A673 (cell line): ENCODE measurements at places on chromosomes 5 and 9.

DNA sequence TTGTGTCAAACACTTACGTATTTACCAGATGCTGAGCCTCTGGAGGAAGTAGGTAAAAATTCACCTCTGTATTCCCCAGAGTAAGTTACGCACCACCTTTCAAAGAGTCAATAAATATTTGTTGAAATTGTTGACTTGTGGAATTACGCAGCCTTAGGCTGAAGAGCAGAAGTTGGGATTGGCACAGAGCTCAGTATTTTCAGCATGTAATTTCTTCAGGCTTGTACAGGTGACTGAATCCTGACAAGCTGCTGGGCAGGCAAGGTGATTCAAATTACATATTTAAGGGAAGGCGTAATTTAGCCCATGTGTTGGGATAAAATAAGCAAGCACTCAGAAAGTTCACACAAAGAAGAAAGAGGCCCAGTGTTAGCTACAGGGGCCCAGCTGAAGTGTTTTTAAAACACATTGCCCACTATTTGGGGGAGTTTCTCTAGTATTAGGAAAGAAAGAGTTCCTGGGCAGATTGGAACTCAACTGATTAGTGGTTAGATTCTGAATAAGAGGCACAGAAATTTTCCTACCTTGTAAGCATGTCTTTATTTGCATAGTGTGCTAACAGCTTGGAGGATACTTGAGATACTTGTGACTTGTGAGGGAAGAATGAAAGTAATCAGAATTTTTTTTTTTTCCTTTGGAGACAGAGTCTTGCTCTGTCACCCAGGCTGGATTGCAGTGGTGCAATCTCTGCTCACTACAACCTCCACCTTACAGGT, 165.3 kb upstream of the FBXL7 start:
- no peak for DNase-seq

- peak; percentile 21 for DNase-seq
Measured at GRCh38 chr9:36101916-36102741, 34.4 kb upstream of the GLIPR2 start.

DNA sequence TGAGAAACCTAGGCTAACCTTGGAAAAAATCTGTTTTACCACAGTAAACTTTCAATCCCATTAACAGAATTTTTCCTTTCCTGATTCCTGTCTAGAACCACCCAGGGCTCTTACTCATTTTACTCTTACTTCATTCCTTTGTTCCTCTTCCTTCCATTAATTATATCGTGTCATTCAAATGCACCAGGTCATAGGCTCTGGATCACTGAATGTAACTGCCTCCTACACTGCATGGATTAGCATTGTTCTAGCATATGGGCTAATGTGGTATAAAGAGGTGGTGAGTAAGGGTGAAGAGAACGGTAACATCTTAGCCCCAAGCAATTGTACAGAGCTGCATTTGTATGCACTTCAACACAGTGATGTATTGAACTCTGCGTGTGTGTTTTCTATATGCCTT, 49.5 kb upstream of the SPINK5 start:
- DNase-seq = no peak

- no peak for DNase-seq
Measured at GRCh38 chr9:37066139-37066725, 32.2 kb upstream of the PAX5 start.

DNA sequence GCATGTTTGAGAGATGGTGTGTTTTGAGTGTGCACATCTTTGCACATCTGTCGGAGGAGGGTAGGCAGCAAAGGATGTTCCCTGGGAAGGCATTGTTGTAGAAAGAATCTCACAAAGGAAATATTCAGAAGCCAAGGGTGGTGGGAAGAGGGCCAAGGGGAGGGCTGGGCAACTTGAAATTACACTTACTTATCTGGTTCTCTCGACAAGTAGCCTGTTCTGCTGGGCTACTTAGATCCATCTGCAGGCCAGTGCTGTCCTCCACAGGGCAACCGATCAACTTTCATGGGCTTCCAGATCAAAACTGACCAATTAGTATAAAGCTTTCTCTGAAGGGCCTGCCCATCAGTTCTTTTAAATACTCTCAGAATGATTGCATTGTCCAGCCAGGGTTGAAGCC, 495.2 kb downstream of the GADD45G start:
- DNase-seq = no peak

GRCh38 chr9:95513711-95514110, 3.1 kb downstream of the PTCH1 start:
- no peak for DNase-seq

- peak; percentile 89 for DNase-seq
Measured at GRCh38 chr5:109455598-109456096, 45.9 kb upstream of the PJA2 start.

DNA sequence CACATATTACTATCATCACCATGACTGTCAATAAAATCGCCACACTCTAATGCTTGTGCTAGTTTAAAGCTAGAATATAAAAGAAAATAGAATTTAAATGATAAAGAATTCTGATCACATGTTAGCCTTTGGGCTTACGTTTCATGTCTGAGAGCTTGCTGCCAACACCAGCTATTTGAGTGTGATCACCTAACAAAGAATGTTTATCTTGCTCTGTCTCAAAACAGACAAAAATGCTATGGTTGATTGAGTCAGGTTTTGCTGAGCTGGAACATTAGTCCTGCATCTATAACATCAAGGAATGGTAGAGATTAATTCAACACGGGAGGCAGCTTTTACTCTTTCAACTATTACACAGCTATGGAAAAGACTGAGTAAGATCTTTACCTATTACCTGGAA, 50.7 kb downstream of the MSX2 start:
- DNase-seq = no peak

DNA sequence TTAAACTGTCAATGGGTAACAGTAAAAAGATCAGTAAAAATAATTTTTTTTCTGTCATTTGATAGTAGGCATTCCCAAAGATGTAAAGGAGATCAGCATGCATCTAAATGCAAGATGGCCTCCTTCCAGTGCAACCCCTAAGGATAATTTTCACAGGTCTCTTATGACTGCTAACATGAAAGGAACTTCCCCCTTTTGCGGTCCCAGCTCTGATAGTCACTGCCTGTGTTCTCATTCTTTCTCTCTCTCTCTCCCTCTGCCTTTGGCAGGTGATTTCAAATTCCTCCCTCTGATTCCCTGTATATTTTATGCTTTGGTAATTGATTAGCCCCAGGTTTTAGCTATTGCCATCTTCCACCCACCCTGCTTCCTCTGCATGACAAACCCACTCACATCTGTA, 8.9 kb downstream of the SPINK14 start:
- DNase-seq = no peak

DNA sequence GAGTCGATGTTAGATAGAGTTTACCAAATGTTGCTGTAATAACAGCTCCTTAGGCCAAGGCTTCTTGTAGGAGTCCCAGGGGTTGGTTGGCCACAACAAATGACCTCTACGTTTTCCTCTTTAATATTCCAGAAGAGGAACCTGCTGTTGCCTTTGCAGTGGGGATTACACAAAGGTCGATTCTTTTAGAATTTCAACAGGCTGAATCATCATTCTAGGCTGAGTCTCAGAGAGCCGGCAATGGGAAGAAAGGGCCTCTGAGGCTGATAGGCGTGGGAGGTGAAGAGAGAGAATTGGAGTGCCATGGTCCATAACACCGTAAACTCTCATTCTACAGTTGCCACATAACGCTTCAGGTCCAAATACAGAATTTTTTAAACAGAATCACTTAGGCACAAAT, 405.9 kb upstream of the DAP start:
- DNase-seq = no peak

GRCh38 chr9:97763874-97764273, 66.7 kb upstream of the XPA start:
- DNase-seq = no peak

GRCh38 chr5:129903466-129904101, 681 bp upstream of the CHSY3 start:
- no peak for DNase-seq

- DNase-seq = peak; percentile 40
Measured at GRCh38 chr5:107466233-107466769, 204.4 kb downstream of the EFNA5 start.

GRCh38 chr5:148910686-148911361, 84.4 kb downstream of the ADRB2 start:
- DNase-seq = peak; percentile 8

- DNase-seq = no peak
Measured at GRCh38 chr9:71263451-71263850, 142.0 kb upstream of the TRPM3 start.

GRCh38 chr9:134875371-134875770, 5.2 kb upstream of the FCN2 start:
- DNase-seq = no peak

GRCh38 chr5:16981700-16982099, 45.6 kb upstream of the MYO10 start:
- no peak for DNase-seq

GRCh38 chr9:113956901-113957300, 80.8 kb downstream of the ZNF618 start:
- no peak for DNase-seq

DNA sequence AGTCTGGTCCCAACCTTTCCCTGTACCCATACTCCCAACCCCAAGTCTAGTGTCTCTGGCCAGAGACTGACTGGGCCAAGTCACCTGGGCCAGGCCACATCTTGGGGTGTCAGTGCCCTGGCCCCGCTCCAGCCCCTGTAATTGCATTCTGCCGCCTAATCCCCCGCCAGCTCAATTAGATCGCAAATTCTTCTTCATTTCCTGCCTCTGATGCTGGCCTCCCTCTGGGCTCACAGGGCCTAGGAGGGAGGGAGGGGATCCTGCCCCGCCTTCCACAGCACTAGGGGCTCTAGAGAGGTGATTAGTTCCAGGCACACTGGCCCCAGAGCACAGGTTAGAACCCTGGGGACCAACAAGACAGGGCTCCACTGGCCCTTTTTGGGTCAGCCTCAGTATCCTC, 5.5 kb downstream of the CXXC5 start:
- DNase-seq = peak; percentile 77

DNA sequence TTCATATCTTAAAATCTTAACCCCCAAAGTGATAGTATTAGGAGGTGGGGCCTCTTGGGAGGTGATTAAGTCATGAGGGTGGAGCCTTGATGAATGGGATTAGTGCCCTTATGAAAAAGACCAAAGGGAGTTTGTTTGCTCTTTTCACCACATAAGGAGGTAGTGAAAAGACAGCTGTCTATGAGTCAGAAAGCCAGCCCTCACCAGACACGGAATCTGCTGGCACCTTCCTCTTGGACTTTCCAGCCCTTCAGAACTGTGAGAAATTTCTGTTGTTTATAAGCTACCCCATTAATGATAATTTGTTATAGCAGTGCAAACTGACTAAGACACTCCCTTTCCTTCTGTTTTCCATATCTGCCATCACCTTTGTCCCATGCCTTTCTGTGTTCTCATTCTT, 20.8 kb downstream of the IFNB1 start:
- DNase-seq = peak; percentile 1

DNA sequence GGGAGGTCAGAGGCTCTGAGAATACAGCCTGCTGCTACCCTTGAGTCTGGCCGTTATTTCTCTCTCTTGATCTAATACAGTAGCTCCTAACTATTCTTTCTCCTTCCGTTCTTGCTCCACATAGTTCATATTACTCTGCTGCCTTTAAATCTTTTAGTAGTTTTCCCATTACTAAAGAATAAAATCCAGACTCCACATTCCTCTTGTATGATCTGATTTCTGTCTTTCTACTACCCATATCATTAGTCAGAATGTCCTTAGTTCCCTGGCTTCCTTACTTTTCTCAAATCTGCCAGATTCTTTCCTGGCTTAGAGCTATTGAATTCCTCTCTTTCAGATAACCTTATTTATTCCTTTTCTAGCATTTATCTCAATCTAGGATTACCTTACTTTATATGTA, 40.0 kb downstream of the MARCHF6 start:
- DNase-seq = no peak
